ENCODE measurements at places on chromosomes 3 and 15.

GRCh38 chr15:43253431-43254403 lies 13.0 kb downstream of the TGM5 start:
- no peak for DNase-seq

- no peak for DNase-seq
Measured at GRCh38 chr3:77093101-77093500, 53.2 kb downstream of the ROBO2 start.

DNA sequence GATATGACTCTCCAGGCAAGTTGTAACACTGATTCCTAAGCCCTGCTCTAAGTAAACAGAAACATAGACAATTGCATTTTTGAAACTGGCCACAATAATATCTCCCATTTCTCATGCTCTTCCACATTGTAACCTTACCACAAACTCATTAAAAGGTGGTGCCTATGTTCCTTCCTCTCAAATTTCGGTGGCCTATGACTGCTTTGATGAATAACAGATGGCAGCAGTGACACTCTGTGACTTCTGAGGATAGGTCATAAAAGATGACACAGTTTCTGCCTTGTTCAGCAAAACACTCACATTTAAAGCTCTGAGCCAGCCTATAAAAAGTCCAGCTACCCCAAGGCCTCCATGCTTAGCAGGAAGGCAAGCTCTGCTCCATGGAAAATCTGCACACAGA lies 195.2 kb downstream of the EFHB start:
- no peak for DNase-seq

GRCh38 chr3:189954733-189955665 lies 165.7 kb downstream of the P3H2 start:
- DNase-seq: no peak

Measured in pons (tissue), 1 donor.